Activated T-helper 9 cell treated with anti-CD3 and anti-CD28 coated beads, Interleukin-2, amount 50 U/mL, for 16 hours (primary cell): ENCODE measurements at places on chromosomes 2 and 18.

- DNase-seq, result no peak
These were observed 89.8 kb upstream of the ITGB6 start for GRCh38 chr2:160289831-160290230.

- DNase-seq, result no peak
These were observed 35.4 kb downstream of the KCNK3 start for GRCh38 chr2:26727641-26728561.

DNA sequence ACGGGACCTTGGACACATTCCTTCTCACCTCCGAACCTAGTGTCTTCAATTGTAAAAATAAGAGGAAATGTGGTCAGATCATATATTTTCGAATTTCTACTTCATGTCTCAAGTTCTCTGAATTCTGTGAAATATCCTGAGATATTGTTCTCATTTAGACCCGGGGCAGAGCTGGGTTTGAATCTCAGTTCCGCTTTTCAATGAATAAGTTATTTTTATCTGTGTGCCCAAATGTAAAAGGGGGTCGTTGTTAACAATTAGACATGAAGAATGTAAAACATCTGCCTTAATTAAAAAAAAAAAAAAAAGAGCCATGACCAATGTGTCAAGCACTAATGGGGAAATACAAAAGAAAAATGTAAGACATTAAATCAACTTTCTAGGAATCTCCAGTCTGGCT, 48.9 kb upstream of the BCL11A start:
- DNase-seq, result no peak

GRCh38 chr2:199668645-199669044, 182.3 kb downstream of the FTCDNL1 start:
- no peak for DNase-seq

GRCh38 chr2:207289295-207290018, 123.7 kb upstream of the KLF7 start:
- no peak for DNase-seq

DNA sequence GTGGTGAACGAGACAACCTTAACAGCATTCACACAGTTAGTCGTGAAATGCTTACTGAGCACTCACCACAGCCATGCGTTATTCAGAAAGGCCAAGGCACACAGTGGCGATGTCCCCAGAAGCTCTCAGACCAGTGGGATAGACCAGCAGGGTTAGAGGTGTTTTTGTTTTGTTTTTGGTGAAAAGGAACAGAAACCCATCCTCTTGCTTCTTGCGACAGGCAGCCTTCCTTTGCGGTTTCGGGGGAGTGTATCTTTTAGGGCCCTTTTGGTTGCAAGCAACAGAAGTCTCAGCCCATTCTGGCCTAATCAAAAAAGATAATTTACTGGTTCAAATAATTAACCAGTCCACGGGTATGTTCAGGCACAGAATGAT, 4.7 kb downstream of the GNLY start:
- DNase-seq, result no peak

GRCh38 chr18:69961718-69962117, 14.0 kb upstream of the CD226 start:
- no peak for DNase-seq

DNA sequence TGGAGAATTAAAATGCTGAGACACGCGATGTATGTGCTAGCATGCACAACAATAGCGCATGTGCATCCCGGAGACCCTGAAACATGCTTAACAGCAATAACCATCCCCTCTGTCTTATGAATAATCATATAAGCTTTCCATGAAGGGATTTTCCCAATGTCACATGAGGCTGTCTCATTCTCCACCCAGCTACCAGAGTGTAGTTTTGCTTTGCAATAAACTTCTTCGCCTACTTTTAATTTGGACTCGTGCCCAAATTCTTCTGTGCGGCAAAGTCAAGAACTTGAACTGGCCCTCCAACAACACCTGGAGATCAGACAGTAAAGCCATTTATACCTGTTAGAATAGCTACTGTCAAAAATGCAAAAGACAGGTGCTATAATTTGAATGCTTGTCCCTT, 15.5 kb downstream of the LYG1 start:
- DNase-seq, result no peak

GRCh38 chr18:44681076-44681970, 635 bp downstream of the SETBP1 start:
- DNase-seq, result no peak

DNA sequence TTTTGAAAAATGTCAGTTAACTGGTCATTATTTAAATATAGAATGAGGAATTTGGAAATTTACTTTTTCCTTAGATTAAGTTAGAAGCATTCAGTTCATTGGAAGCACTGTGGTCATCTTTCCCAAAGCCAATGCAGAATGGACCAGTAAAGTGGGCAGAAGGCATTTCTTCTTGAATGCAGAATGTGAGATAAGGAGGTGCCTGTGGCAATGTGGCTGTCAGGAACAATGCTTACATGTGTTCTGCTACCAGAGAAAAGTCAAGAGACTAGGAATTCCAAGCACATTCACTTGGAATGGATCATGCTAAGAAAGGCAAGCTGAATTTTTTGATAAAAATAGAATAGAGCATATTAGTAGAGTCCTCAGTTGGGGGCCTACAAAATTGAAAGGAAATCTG, 295.0 kb upstream of the KCNH7 start:
- no peak for DNase-seq

DNA sequence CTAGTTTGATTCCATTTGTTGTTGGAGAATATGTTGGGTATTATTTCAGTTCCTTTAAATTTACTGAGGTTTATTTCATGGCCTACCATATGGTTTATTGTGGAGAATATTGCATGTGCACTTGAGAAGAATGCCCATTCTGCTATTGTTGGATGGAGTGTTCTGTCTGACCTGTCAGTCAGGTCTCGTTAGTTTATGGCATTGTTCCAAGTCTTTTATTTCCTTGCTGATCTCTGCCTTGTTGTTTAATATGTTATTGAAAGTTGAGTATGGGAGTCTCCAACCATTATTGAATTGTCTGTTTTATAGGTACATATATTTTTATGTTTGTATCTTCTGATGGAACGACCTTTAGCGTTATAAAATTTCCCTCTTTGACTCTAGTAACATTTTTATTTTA, 86.3 kb downstream of the PTPN4 start:
- no peak for DNase-seq

DNA sequence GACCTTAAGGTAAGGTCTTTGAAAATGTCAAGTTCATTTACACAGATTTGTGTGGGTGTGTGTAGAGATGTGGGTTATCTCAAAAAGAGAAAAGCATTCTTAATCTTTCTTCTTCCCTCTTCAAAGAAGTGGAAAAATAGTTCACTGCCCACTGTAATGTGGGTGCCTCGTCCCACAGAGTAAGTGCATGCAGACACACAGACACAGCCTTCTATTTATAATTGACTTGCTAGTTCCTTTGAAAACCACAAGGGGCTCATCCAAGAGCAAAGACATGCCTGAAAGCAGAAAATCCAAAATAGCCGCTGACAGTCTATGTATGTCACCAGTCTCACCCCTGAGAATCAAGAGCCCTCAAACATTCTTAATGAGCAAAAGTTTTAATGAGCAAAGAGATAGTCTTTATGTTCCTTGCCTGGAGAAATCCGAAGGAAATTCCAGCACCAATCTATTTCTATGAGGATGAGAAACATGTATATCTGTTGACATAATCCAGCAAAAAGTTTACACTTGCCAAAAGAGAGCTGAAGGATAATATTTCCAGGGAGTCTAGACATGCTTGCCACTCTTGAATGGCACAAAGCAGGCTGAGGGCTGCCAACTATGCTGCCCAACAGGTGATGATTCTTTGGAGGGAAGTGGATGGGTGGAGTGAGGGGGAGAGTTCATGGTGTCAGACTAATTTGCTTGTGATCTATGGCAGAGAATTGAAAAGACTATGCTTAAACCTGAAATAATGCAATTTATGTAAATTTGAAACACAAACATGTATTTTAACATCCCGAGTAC, 93.9 kb downstream of the ACVR1 start:
- DNase-seq, result no peak

DNA sequence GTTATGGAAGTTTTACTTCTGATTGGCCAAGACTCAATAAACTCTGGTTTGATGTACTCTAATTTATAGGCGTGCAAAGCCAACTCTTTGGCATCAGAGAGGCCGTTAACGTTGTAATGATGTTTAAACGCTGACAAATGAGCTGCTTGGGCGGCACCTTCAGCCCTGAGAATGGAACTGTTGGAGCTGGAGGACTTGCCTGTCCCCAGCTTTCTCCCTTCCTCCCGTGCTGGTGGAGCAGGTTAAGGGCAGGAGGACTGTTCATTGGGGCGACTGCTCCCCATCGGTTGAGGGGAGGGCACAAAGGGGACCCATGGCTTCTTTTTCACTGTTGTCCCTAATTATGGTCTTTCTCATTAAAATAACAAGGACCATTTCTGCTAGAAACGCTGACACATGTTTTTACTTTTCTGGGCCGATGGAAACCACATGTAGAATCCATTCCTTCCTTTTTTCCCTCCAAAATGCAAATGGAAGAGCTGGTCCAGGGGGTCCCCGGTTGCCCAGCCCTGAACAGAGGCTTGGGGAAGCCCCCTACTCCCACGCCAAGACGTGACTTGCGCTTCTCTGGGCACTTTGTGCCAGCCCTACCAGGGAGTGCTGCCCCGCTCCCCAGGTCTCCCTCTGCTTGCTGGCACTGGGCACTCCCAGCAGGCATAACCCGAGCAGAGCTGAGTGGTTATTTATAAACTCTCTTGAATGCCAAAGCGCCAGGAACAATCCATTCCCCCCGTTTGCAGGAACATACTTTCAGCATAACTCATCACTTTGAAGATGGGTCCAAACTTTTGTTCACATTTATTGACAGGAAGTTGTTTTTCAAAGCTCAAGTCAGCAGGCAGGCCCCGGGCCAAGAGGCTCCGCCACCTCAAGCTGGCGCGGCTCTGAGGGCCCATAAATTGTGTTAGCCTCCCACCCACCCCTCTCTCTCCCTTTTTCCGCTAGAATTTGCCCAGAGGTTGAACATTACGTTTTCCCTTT, 170.1 kb downstream of the ASB1 start:
- DNase-seq, result no peak

DNA sequence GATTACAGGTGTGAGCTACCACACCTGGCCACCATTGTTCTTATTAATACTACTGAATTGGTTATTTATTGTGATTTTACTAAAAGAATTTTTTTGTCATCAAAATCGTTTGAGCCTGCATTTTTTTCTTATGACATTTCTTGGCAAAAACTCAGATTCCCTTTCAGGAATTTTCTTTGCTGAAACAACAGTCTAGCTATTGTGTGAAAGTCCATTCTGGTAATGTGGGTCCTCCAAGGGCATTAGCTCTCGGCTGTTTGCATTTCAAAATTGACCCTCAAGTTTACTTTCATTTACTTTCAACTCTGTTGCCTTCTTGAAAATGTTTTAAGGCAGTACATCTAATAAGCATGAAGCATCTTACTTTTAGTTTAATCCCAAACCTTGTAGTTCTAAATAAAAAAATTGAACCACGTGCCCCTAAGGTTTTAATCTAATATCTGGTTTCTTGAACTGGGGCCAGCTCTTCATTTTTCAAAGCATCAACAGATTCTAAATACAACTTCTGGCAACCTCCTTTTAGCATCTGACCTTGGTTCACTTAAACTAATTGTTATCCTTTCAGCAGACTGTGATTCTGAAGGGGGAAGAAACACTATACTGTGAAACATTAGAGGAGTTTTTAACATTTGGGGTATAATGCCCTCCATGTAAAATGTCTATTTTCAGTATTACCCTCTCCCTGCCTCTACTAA, 325.2 kb upstream of the RAB12 start:
- DNase-seq, result no peak

- no peak for DNase-seq
These were observed 64.2 kb downstream of the TGOLN2 start for GRCh38 chr2:85263591-85263990.

- DNase-seq, result no peak
These were observed 13.2 kb downstream of the DYSF start for GRCh38 chr2:71466301-71467179.

DNA sequence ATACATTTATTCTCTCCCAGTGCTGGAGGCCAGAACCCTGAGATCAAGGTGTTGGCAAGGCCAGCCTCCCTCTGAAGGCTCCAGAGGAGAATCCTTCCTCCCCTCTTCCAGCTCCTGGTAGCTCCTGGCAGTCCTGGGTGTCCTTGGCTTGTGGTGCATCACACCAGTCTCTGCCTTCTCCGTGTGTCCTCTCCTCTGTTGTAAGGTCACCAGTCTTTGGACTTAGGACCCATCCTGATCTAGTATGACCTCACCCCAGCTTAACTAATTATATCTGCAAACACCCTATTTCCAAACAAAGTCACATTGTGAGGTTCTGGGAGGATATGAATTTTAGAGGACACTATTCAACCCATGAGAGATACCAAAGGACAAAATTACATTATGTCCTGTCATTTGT, 31.1 kb downstream of the TSHZ1 start:
- no peak for DNase-seq

GRCh38 chr18:66759050-66759828, 155.3 kb upstream of the CDH19 start:
- no peak for DNase-seq

- no peak for DNase-seq
These were observed 139.4 kb downstream of the AKAIN1 start for GRCh38 chr18:5057386-5058348.

GRCh38 chr2:46873604-46874068, 42.0 kb downstream of the MCFD2 start:
- no peak for DNase-seq

GRCh38 chr18:41939326-41939725, 15.7 kb upstream of the PIK3C3 start:
- DNase-seq, result no peak

DNA sequence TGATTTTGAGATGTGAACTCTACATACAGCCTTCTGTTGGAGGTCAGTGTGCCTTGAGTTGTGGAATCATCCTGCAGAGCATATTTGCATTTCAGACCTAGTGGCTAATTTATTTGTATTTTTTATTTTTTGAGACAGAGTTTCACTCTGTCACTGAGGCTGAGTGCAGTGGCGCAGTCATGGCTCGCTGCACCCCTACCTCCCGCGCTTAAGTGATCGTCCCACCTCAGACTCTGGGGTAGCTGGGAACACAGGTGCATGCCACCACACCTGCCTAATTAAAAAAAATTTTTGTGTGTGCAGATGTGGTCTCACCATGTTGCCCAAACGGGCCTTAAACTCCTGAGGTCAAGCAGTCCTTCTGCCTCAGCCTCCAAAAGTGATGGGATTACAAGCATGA, 104.4 kb downstream of the ASXL3 start:
- no peak for DNase-seq

GRCh38 chr2:72612614-72613160, 213.1 kb downstream of the EXOC6B start:
- DNase-seq, result no peak

GRCh38 chr2:239360421-239361310, 40.2 kb downstream of the HDAC4 start:
- DNase-seq, result no peak

- DNase-seq, result no peak
These were observed 204.5 kb downstream of the ZFP36L2 start for GRCh38 chr2:43021791-43022509.
